ENCODE measurements at places on chromosomes 4 and X.

GRCh38 chr4:115852767-115853091 is 739.3 kb upstream of the NDST4 start:
- no peak for DNase-seq

GRCh38 chrX:150036181-150036580 is 97.9 kb upstream of the EOLA2 start:
- peak; percentile 43 for DNase-seq

- DNase-seq, result no peak
Observed at GRCh38 chr4:26619784-26620183, 35.9 kb downstream of the TBC1D19 start.

GRCh38 chrX:8027827-8028226 is 100.6 kb upstream of the PNPLA4 start:
- DNase-seq, result no peak

Measured in fibroblast of the conjunctiva (primary cell).